ENCODE measurements at places on chromosomes 5 and 9.

DNA sequence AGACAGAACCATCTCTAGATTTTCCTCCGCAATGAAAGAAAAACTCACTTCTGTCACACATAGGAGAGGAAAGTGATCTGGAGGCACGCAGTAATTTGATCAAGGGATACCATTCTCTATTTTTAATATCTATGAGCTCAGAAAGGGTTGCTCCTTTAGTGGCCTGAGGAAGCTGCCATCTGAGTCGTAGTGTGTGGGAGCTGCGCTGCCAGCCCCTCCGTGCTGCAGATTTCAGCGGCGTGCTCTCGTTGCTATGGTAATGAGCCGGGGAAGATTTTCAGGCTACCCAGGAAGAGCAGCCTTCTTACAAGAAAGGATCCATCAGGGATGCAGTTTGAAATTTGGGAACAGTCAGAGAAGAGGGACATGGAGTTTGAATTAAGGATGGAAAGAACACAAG is 17.1 kb upstream of the GOLM1 start:
- DNase-seq = no peak

DNA sequence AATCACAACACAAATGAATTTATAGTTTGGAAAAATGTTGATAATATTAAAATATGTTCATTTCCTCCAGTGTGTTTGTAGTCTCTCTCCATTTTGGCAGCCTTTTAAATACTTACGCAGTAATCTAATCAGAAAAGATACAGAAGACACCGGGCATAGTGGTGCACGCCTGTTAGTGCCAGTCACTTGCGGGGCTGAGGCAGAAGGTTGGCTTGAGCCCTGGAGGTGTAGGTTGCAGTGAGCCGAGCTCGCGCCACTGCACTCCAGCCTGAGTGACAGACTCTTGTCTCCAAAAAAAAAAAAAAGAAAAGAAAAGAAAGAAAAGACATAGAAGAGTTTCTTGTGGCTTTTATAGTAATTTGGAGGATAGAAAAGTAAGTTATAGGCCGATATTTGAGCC is 41.9 kb downstream of the NDFIP1 start:
- no peak for DNase-seq

DNA sequence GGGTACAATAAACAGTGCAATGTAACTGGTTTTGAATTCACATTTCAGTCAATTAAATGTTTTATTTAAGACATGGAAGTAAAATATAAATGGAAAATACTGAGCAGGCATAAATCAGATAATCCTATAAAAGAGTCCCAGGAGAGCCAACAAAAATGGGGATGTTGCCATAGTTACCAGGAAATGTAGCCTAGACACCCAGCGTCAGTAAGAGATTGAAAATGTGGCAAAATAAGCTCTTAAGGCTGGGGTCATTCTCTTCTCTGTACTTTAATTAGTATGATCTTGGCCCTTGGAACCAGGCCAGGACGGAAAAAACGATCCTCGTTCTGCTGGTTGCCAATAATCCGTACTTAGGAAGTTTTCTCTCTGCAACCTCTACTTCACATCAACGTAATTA is 18.9 kb upstream of the RASEF start:
- DNase-seq = no peak

GRCh38 chr9:19517202-19517942 is 108.6 kb downstream of the ACER2 start:
- DNase-seq = no peak

DNA sequence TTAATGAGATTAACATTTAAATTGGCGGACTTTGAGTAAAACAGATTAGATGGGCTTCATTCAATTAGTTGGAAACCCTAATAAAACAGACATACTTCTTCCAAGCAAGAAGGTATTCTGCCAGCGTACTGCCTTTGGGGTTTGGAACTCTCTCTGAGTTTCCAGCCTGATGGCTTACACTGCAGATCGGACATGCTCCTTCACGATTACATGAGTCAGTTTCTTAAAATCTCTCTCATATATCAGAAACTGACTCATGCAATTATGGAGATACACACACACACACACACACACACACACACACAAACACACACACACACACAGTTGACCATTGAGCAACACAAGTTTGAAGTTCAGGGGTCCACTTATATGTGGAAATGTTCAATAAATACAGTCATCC is 789.4 kb downstream of the CDH12 start:
- no peak for DNase-seq

DNA sequence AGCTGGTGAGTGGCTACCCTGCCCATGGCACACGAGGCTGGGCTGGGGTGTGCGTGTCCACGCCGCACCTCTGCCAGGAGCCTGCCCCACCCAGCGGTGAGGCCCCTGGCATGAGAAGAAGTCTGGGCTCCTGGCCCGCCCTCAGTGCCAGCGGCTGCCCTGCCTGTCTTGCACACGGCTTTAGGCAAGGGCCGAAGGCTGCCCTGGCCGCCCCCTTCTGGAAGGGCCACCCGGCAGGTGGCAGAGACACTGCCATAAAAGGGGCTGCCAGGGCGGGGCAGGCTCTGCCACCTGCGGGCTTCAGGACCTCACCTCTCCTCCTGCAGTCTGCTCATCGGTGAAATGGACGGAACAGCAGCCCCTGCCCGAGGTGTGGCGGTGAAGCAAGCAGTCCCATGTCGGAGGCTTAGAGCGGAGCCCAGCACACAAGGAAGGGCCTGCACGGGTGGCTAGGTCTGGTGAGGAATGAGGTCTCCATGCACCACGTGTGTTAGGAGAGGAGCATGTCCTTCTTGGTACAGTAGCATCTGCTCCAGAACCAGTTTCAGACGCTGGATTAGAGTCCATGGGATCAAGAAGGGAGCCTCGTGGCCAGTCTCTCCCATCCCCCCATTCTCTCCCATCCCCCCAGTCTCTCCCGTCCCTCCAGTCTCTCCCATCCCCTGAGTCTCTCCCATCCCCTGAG is 34.8 kb upstream of the TMEM250 start:
- DNase-seq = no peak

DNA sequence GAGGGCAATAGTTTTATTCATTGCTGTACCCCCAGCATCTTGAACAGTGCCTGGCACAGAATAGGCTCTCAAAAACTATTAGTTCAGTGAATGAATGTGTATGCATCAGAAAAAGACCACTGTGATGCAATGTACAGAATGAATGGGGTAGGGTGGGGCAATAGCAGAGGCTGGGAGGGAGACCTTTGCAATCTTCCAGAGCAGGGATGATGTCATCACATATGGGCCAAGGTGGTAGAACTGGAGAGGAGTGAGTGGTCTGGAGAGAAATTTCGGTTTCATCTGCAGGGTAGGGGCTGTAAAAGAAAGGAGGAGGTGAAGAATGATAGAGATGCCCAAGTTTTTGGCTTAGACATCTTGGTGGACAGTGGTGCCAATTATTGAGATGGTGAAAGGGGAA is 23.4 kb upstream of the ARAP3 start:
- no peak for DNase-seq

DNA sequence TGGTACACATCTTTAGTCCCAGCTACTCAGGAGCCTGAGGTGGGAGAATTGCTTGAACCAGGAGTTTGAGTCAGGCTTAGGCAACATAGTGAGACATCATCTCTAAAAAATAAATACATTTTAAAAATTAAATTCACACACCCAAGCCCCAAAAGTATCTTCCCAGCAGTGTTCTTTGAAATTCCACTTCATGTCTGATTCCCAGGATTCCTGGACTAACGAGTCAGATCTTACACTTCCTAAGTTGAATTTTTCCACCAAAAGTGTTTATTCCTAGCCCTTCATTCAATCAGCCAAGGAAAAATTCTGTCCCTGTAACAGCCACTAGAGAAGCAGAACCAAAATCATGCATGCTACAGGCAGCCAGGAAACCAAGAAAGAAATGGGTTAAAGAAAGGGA is 970.9 kb downstream of the EFNA5 start:
- DNase-seq = no peak

DNA sequence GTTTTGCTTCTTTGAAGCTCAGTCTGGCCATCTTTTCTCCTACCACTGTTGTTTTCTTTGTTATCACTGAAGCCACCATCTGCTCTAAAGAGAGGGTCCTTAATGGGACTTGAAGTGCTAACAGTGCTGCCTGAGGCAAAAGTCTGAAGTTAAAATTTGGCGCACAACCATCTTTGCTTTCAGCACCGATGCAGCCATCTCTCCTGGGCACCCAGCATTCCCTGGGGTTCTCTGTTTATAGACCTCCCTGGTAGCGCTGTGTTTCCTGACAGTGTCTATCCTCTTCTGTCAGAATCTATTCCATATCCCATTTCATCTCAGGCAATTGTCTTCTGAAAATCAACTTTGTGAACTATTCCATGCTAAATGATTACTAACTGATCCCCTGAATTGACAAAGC is 491.5 kb upstream of the MPDZ start:
- no peak for DNase-seq

DNA sequence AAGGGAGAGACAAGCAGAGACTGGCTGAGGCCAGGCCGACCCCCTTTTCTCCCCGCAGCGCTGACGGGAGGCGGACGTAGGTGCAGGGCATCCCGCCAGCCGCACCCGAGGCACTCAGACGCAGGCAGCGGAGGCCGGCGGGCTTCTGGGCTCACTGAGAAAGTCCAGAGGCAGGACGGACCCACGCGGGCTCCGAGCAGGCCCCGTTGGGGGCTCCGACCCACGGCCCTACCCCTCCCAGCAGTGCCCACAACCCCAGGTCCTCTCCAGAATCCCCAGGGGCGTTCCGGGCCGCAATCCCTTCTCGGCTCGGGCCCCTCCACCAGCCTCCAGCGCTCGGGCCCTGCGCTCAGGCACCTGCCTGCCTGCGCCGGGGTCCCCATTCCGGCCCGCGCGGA is 543 bp downstream of the MTMR12 start:
- peak; percentile 18 for DNase-seq

- DNase-seq = no peak
These were observed 50.2 kb upstream of the BARX1 start for GRCh38 chr9:94005272-94005901.

GRCh38 chr5:121969660-121970295 is 8.0 kb downstream of the SRFBP1 start:
- no peak for DNase-seq

- DNase-seq = no peak
These were observed 1.0 kb downstream of the NIPSNAP3A start for GRCh38 chr9:104748359-104749031.

- DNase-seq = no peak
These were observed 23.7 kb upstream of the MRNIP start for GRCh38 chr5:179882338-179882737.

DNA sequence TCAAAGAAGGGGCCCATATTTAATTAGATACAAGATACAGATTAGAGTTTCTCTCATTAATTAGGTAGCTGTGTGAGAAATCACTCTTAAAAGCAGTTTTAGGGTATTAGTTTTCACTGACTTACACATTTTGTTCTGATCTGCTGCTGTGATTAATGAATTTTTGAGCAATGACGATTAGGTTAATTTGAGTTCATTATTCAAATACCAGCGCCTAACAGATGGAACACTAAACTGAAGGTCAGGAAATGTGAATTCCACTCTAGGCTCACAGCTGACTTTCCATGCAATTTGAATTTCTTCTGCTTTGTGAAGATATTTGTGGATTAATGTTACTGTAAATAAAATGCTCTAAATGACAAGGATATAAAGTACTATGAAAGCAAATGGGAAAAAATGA is 380.6 kb downstream of the ADGRV1 start:
- DNase-seq = no peak

DNA sequence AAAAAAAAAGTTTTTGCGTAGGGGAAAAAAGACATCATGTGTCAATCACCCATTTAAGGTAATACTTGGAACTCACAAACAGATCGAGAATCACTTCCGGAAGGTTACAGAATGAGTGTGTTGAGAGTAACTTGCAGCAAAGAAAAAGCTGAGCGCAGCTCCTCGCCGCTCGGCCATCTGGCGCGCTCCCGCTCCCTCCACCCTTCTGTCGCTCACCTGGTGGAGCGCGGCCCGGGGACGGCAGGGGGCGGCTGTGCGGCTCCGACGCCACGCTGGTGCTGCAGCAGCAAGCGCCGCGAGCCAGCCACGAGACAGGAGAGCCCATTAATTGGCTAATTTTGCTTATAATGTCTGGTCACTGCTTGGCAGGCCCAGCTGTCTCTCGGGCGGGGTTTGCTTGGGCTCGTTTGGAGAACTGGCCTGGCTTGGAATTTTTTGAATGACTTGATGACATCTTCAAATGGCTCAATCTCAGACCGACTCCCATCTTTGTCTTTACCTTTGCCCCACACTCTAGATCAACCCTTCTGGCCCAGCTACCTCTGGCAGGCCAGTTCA is 601.8 kb downstream of the CCDC171 start:
- DNase-seq = no peak

Data from stimulated activated CD4-positive, alpha-beta T cell treated with anti-CD3 and anti-CD28 coated beads, TNF-alpha, amount 100 ng/mL, for 1 hour (primary cell).